ENCODE measurements at places on chromosomes 7 and 10.

DNA sequence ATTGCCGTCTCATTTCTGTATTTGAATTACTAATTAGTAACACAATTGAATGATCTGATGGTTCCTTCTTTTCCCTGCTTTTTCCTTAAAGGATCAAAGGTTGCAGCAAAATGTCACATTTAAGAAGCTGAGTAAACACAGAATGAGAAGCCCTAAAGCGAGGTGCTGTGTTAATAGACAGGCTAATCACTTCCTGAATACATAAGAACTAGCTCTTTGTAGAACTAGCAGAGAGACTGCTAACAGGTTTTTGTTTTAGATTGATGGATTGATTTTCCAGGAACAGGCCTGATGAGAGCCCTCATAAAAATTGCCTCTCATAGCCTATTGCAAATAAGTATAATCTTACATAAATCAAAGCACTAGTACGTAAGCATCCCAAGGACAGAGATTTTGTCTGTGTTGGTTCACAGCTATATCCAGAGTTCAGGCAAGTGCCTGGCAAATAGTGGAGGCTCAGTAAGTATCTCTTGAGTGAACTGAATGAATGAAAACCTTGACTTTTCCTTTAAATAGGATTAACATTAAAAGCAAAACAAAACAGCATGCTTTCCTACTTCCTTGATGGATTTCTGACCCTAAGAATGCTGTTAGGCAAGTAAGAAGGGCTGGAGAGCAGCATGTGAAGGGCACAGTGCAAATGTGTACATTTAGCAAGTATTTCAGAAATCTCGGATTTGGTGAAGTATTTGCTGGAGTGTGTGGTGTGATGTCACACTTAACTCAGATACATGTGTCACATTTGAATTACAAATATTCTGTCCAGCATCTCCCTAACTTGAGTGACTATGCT lies 3.3 kb downstream of the TMEM229A start:
- peak; percentile 6 for DNase-seq

DNA sequence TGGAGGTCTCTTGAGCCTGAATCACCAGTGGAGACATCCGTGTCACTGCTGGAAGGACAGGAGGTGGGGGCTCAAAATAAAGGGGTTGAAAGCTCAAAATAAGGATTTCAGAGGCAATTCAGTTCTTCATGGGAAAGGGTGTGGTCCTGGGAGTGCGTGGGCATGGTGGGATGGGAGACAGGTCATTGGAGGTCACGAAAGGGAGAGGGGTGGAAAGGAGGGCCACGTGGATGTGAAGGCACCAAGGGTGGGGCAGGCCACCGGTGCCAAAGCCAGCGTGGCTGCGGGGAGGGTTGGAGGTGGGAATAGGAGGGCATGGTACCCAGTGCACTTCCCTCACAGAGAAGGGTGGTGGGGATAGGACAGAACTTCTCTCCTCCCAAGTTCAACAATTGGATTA lies 59.7 kb downstream of the HTR5A start:
- no peak for DNase-seq

- DNase-seq: no peak
Observed at GRCh38 chr10:76136961-76137360, 705.5 kb downstream of the LRMDA start.

GRCh38 chr10:70341016-70341415 lies 41.4 kb downstream of the LRRC20 start:
- DNase-seq: no peak

- no peak for DNase-seq
Observed at GRCh38 chr10:5168897-5169420, 16.0 kb downstream of the AKR1C8 start.

DNA sequence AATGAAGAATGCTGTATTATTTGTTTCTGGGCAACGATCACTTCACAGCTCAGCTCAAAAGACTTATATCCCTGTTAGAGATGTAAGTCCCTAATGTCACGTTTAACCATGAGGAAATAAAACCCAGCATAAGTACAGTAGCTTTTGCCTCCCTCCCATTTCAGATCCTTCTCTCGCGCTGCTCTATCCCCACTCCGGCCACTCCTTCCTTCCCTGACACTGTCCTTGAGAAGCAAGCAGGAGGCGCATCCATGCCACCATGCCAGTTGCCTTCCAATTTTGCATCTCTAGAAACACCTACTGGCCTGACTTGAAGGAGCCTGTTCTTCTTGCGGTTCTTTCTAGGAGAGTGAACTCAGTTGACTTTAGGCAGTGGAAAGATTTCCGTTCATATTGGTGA lies 1.2 kb downstream of the FAM180A start:
- DNase-seq: no peak

DNA sequence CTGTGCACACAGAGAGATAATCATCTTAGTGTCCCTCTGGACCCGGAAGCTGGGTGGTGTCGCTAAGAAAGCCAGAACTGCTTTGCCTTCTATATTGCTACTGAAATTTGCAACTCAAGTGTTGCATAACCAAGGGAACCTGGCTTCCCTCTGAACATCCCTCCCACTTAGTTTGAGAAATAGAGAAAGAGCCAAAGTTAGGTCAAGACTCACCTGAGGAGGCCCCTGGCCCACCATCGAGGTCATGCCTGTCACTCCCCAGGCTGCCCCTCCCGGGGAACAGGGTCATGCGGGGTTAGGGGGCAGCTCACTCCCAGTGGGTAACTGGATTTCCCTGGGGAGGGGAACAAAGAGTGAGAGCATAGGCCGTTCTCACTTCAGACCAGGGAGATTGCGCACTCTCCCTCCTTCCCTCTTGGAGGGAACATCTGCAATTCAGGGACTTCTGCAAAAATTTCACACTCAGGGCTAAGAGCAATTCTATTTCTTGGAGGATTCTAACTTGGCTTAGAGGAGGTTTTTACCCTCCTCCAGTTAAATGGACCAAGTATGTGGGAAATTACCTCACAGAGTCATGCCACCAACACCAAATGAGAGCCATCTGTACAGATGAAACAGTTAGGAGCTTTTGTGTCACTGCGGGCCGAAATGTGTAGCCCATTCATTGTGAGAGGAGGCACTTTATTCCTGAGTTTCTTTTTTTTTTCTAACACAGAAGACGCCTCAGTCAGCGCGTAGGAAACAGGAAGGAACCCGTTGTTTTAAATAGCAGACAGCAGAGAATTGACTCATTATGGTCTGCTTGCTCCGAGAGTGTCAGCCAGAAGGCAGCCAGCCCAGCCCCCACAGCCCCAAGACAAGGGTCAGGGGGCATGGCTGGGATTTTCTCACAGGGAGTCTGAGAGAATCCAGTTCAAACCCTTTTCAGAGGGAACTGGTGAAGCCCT lies 221.3 kb downstream of the ARHGAP12 start:
- no peak for DNase-seq

DNA sequence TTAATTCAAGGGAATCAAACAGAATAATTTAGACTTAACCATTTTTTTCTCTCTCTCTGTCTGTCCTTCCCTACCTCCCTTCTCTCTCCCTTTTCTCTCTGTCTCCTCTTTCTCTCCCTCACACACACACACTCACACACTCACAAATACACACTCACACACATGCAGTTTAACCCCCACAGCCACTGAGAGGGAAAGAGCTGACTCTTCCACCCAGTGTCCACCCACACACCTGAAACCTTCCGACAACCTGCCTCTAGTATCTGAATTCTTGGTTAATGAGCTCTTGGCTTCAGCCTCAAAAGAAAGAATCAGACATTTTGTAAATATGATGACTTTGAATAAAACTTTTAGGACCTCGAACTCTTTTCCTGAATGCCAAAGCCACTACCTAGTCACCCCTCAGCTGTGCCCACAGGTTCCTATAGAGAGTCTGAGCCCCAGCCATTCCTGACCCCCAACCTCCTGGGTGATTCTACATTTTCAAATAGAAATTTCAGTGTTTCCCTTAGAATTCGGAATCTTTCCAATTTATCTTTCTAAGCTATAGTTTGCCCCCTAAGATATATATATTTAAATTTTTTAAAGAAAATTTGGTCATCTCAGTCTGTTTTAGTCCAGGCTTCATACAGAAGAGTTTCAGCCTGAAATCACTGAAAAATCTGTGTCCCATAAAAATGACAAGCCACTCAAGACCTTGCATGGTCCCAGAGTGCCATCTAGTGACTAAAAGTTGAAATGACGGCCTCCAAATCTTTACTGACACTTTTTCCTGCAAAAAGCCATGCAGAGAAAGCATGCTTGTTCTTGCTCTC lies 202.8 kb downstream of the IPMK start:
- DNase-seq: peak; percentile 5

DNA sequence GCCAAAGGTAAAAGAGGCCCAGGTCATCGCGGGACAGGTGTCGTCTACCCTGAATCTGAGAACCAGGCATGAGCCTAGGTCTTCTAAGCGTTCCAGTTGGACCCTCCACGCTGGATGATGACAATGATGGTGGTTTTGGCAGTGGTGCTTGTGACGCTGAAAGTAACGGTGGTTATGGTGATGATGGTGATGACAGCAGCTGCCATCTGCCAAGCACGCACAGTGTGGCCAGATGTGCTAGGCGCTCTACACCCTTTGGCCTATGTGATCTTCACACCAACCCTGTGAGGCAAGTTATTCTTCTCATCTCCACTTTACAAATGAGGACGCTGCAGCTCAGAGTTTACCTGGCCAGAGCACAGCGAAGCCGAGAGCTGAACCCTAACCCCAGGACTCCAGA lies 93.9 kb downstream of the FAM53B start:
- no peak for DNase-seq

DNA sequence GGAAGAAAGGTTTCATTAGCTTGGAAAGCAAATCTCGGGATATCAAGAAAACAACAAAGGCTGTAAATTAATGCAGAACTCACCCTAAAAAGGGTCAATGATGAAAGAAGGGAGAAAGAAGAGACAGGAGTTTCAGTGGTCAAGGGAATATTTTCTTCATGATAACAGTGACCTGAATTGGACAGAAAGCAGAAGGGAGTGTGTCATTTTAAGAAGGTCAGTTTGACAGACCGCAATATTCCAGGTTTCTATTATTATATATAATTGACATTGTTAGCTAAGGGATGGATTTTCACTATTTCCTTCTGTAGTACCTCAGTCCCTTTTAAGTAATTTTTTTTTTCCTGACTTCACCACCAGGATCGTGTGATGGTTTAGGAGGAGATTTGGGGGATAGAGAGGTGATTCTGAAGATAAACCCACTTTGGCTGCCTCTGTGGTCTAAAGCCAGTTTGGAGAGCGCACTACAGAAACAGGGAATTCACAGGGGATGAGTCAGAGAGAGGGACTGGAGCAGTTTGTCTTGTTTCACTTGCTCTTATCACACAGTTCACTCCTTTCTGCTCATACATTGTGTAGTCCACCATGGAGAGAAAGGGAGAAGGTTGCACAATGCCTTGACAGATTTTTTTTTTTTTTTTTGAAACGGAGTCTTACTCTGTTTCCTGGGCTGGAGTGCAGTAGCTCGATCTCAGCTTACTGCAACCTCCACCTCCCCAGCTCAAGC lies 417.9 kb downstream of the AUTS2 start:
- no peak for DNase-seq

GRCh38 chr7:69062020-69062765 lies 536.1 kb upstream of the AUTS2 start:
- DNase-seq: no peak

GRCh38 chr7:32140210-32140939 lies 70.2 kb upstream of the PDE1C start:
- DNase-seq: no peak

DNA sequence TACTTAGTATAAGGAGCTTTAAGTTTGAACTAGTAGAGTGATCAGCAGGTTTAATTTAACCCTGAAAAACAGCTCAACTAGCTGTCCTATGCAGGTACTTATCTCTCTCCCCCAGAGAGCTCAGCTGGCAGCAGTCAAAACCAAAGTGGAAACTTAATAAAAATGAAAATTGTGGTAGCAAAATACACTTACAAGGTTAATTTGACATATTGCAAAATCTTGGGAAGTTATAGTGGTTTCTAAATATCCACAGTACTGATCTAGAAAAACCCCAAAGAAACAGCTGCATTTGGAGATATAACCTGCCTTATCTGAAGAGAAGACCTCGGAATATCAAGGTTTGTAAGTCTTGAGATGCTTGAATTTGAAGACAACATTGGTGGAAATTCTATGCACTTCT lies 269.2 kb downstream of the RNLS start:
- DNase-seq: no peak

DNA sequence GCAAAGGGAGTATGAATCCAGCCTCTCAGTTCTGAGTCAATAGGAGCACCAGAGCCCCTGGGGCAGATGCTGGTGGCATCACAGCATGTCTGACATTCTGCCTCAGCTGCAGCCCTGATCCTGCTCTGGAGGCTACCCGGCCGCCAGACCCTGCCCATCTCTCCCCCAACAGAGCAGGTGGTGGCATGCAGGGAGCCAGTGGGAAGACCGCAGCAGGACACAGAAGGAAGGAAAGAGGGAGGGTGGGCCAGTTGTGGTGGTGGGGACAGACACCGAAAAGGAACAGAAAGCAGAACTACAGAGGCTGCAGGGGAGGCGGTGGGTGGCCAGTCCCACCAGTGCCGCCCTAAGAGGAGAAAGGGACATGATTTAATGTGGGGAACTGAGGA lies 35.3 kb downstream of the BLNK start:
- no peak for DNase-seq

DNA sequence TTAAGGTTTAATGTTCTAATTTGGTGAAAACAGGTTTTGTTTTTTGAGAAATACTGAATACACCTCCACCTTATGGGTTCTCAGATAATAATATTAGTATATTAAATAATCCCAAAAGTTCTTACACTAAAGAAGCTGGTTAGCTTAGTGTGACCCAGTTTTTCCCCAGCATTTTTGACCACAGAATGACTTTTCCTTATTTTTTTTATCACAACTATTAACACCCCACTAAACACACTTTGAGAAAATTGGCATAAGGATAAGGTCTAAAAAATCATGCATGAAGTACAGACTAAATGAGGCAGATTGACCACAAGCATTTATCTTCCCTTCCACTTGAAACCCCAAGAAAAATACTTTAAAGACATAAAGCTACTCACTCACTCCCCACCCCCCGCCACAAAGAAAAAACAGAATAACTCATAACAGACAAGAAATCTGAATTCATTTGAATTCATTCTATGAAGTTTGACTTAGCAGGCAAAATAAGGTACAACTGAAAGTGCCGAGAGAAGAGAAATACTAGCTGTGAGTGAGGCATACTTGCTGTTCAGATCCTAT lies 49.7 kb upstream of the WNT16 start:
- no peak for DNase-seq

GRCh38 chr10:69838853-69839252 lies 37.1 kb downstream of the COL13A1 start:
- no peak for DNase-seq

DNA sequence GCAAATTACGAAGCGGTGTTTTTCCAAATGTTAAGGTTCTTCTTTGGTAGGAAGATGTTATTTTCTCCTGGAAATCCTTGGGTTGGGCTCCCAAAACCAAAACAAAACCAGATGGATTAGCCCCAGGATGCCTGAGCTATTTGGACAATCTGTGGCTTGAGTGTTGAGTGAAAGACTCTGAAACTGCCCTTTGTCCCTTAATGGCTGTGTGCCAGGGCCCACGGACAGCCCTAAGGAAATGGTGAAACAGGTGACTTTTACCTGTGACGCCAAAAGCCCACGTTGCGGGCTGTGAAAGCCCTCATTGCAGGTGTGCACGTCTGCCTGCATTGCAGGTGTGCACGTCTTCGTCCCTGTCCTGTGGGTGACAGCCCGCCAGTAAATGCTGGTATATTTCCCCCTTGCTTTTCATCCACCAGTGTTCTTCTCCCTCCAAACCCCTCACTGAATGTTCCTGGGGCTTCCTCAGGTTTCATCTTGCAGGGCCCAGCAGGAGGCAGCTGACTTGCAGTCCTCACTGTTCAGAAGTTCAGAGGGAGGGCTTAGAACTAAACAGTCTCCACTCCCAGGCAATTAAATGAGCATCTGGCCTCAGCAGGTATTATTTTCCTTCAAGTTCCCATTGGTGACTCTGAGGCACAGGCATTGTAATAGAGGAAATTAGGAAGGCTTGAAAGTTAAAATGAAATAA lies 10.7 kb downstream of the PFKP start:
- no peak for DNase-seq

Data from NCI-H510A treated with DMSO at 0.1 percent for 48 hours (cell line).